ENCODE measurements at places on chromosomes 7 and 10.
A peak's percentile ranks its signal among the peaks of the same experiment; 100 is the strongest.

DNA sequence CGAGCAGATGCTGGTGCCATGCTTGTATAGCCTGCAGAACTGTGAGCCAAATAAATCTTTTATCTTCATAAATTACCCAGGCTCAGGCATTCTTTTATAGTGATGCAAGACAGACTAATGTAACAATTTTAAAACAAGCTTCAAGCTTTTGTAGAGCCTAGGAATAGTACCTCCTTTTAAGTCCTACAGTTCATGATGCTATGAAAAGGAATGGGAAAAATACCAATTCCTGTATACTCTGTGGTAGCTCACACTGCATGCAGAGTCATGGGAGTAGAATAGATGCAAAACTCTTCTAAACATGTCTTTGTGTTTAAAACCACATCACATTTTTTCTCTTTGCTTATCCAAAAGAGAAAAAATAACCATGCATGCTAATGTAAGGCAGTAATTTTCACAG is 66.6 kb upstream of the WNT16 start:
- no peak for DNase-seq

GRCh38 chr10:14543904-14544210 is 213.1 kb upstream of the FRMD4A start:
- no peak for DNase-seq

- DNase-seq = no peak
Measured at GRCh38 chr10:76026905-76027304, 595.5 kb downstream of the LRMDA start.

DNA sequence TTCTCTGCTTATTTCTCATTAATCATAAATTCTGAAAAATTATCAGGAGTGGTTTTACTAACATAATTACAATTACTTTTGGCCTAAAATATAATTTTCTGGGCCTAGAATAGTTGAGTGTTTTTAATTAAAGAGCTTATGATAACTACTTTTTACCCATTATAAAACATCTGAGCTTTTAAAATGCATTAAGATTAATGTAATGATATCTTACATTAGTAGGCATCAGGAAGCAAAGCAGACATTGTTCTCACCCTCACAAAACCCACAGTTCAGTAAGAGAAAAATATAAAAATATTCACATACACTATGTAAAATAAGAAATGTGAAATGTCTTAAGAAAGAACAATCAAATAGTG is 443.7 kb upstream of the SEMA3A start:
- DNase-seq = no peak

GRCh38 chr7:102991540-102992214 is 78.9 kb downstream of the LRRC17 start:
- DNase-seq = no peak

GRCh38 chr10:101710059-101710695 is 15.2 kb upstream of the FBXW4 start:
- DNase-seq = no peak

DNA sequence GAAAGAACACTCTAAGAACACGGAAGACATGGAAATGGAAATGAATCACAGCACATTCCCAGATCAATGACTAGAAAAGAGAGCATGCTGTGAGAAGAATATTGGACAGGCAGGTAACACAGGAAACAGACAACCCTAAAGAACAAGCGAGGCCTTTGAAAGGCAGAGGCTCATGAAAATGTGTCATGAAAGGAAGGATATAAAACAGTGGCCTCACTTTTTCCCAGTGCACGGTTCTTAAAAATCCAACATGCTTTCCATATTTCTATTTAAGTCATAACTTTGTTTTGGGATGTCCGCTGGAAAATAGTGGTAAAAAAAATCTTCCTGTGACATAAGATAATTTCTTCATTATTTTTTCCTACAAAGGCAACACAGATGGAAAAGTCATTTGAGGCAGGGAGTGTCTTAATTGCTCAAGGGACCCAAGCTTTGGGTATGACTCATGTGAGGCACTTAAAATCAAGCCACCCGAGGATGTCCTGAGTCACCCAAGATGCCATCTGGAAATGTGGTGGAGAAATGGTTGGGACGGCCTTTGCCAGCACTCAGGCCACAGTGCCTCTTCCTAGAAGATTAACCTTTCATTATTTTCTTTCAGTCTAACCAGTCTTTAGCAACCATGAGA is 17.0 kb downstream of the ITIH5 start:
- no peak for DNase-seq

- no peak for DNase-seq
Measured at GRCh38 chr7:138834583-138834982, 36.6 kb upstream of the ATP6V0A4 start.

- DNase-seq = peak; percentile 0
Measured at GRCh38 chr10:106280896-106281460, 883.5 kb downstream of the SORCS1 start.

GRCh38 chr10:70352401-70353097 is 29.9 kb downstream of the LRRC20 start:
- no peak for DNase-seq

DNA sequence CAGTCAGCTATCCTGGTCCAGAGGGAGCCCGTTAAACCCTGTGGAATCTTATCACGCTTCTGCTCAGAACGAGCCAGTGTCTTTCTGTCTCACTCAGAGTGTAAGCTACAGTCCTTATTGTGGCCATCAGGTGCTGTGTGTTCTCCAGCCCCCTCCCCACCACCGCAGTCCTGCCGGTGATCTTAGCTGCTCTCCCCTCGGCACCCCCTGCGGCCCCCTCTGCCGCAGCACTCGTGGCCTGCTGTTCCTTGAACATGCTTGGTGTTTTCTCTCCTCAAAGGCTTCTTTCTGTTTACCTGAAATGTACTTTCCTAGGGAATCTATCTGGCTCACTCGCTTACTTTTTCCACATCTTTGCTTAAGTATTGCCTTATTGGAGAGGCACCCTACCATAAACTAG is 38.2 kb upstream of the TMEM236 start:
- DNase-seq = no peak

DNA sequence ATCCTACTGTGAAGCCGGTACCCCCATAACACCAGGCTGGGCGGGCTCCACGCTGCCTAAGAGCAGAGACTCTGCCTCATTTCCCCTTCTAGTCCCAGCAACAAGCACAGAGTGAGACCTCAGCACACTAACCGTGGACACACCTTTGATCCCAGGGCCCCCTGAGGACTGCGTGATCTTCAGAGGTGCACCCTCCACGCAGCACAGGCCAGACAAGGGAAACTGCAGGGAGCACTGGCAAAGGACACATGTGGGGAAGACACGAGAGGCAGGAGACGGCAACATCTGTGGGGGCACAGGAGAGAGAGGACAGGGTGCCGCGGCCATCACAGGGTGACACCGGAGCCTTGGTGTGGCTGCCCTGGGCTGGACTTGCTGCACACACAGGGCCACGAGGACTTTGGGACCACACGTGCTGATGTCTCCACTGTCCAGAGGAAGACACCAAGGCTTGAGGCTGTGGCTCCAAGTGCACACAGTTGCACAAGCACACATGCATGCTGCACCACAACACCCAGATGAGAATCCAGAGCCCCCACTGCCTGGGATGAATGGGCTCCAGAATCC is 128.8 kb downstream of the PTPRN2 start:
- no peak for DNase-seq

- no peak for DNase-seq
Measured at GRCh38 chr10:110226926-110227641, 19.7 kb downstream of the MXI1 start.

GRCh38 chr10:86536294-86536861 is 14.8 kb upstream of the WAPL start:
- no peak for DNase-seq

DNA sequence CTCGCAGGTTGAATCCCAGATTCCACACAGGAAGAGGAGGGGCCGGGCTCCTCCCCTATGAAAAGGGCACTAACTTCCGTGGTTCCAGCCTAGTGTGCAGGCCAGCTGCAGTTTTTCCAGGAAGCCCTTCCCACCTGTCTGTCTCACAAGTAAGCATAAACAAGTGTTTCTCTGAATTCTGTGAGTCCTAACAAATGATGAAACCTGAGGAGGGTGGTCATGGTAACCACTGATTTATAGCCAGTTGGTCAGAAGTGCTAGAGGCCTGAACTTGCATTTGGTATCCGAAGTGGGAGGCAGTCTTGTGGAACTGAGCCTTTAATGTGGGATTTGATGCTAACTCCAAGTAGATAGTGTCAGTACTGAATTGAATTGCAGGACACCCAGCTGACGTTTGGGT is 54.7 kb upstream of the STEAP4 start:
- no peak for DNase-seq

- DNase-seq = no peak
Measured at GRCh38 chr7:76315364-76315763, 12.9 kb downstream of the HSPB1 start.

DNA sequence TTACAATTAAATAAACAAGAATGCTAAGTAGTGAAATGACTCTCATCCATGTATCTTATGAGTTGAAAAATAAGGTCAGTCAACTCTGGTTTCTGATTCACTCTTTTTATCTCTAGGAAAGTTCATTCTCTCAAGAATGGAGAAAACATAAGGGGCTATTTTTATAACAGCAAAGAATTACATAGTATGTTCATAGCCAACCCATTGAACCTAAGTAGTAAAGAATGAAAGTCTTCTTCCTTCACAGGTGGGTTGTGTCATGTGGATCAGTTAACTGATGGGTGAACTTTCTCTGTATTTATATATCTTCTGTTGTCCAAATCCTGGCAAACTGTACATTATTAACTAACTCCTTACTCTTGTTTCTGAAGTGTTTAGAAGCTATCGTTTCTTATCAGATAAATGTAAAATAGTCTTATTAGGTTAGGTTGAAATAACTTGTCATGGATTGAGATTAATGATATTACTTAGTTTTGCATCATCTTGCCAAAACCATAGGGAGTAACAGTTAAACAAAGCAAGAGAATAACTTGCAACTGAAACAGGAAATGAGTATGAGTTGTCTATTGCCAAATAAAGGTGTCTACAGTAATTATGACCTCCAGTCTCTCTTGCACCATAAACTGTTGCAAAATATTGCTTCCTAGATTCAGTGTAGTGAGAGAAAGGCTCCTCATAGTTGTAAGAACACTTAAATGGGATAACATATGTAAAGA is 86.8 kb downstream of the ANKRD7 start:
- DNase-seq = no peak

- no peak for DNase-seq
Measured at GRCh38 chr10:123890756-123891143, 857 bp downstream of the CPXM2 start.

- no peak for DNase-seq
Measured at GRCh38 chr7:139654276-139655181, 123.3 kb downstream of the HIPK2 start.

DNA sequence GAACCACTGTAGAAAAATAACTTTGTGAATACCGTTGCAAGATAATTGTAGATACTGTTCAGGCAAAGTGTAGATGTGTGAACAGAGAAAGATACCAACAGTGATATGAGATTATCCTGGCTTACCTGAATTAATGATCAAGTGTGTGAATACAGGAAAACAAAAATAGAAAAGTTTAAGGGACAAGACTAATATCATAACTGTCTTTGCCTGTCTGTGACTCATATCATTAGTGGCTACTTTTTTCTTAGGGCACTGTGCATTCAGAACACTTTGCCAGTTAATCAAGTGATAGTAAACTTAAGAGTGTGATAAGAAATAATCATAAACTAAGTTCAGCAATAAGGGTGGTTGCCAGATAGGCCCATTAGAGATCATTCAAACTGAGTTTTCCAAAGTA is 323.0 kb upstream of the LRGUK start:
- DNase-seq = no peak

- no peak for DNase-seq
Measured at GRCh38 chr10:29685506-29685905, 50.7 kb upstream of the SVIL start.

DNA sequence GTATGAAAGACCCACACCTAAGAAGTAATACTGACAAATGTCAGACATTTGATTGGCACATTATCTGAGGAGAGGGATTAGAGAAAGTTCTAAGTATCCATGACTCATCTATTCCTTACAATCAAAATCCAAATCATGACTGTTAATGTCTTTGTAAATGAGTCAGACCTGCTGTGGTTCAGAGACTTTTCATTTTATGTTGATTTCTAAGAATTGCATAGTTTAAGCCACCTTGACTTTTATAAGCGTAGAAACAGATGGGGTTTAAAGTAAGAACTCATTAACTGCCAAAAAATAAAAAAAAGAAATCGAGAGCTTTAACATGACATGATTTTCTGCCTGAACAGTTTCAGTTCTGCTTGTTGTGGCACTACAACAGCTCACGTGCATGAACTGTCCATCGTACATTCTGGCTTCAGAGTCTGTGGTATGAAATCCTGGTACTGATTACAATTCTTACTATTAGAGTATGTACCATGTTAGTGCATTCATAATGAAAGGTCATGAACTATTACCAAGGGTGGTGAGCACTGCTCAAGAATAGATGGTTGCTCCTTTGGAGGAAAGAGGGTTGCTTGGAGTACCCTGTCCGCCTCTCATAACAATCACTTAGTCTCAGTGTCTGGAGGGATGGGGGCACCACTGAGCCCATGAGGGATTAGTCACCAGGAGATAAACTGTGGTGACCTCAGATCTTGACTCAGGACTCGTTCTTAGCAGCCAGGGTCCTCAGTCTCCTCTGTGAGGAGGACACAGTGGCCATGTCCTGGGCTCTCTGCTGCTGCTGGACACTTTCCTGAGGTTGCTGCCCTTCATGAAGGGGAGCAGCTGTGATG is 42.2 kb downstream of the ACSM6 start:
- DNase-seq = no peak

GRCh38 chr10:124106241-124106879 is 13.0 kb upstream of the CHST15 start:
- no peak for DNase-seq

DNA sequence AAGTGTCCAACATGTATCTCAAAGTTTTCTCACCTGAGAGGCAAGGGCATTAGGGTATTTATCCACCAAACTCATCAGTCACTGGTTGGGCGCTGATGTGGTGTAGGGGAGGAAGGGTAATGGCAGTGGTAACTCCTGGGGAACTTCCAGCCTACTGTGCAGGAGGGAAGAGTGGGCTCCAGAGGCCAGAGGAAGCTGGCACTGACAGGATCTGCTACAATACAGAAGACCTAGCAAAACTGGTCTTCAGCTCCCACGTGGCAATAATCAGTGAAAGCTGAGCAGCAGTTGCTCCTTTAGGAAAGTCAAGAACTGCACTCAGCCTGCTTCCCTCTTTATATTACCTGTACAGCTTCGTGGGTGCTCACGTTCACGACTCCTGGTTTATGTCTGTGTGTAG is 17.2 kb upstream of the CAMK2G start:
- DNase-seq = no peak

DNA sequence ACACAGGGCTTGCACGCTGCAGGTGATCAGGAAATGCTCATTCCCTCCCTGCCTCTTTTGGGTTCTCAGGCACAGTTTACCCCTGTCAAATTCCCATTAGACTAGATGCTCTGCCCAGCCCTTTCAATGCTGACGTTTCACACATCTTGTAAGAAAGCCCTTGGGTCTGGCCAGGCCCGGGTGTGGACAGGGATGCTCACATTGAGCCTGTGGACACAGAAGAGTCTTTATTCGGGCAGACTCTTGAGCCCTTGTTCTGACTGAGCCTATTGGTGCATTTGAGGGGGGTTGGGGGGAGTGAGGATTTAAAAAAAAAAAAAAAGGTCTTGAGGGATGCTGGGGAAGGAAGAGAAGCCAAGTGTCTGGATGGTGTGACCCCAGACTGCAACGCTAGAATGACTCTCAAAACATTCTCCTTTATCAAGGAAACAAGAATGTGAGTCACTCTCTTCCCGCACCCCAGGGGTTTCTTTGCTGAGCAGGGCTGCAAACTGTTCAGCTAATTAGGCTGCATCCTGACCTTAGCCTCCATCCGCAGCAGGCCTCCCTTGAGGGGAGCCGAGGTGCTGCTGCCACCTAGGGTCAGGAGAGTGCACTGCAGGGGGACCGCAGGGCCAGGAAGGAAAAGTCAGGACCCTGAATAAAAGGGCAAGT is 53.6 kb upstream of the TMEM72 start:
- no peak for DNase-seq

GRCh38 chr10:110192552-110192951 is 14.9 kb upstream of the MXI1 start:
- no peak for DNase-seq
